ENCODE measurements at places on chromosomes 3 and 15.

DNA sequence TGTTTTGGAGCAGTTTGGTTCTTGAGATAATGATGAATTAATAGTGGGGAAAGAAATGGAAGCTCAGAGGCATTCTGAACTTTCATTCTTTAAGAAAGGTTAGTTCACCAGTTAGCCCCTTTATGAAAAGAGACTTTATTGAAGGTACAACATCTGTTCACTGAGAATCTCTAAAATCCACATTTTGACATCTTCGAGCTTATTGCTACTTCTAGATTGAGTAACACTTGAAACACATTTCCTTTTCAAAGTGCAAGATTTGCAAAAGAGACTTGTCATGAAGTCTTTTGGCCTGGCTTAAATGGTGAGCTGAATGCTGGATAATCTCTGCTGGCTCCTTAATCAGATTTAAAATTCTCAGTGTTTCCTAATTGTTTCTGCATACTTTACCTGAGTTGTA lies 42.3 kb downstream of the RAB8B start:
- no peak for DNase-seq

GRCh38 chr3:3015185-3016089 lies 94.7 kb downstream of the IL5RA start:
- no peak for DNase-seq

DNA sequence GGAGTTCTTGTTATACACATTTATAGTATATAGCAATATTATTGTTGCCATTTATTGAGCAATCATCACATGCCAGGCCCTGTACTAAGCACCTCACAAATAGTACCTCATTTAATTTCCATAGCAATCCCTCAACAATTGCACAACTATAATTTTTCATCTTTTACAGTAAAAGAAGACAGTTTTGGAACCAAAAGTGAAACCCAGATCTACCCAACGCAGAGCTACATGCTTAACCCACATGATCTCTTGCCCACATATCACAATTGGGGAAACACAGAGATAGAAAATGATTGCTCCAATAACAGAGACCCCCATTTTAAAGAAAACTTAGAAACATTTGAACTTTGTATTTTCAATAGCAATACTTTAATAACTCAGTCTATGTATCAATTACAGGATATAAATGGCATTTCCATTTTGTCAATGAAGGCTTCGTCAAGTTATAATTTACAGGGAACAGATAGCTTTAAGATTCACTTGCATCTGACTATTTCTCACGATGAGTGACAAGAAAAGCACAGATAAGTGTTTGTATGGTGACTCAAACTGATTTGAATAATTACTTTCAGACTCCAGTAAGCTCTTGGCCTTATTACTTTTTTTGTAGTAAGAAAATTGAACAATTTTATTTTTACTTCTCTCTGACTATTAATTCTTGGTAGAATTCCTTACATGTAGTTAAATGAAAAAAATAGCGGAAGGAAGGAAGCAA lies 38.7 kb upstream of the CCDC50 start:
- no peak for DNase-seq

GRCh38 chr15:42759093-42759492 lies 22.2 kb upstream of the CDAN1 start:
- no peak for DNase-seq

DNA sequence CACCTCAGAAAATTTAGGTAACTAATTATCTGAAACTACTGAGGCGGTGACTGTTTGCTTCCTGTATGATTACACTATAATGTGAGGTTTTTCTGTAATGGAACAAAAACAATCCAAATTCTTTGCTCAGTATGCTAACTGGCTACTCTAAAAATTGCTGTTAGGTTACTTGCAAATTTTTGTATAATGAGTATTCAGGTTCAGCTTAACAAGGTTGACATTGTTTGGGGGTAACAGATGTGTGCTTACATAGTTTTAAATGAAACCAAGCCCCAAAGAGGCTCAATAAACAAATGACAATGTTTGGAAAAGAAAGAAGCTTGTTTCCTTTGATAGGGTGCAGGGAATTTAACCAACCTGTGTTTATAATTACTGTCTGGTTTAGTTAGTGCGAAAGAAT lies 414.5 kb upstream of the MDFIC2 start:
- no peak for DNase-seq

DNA sequence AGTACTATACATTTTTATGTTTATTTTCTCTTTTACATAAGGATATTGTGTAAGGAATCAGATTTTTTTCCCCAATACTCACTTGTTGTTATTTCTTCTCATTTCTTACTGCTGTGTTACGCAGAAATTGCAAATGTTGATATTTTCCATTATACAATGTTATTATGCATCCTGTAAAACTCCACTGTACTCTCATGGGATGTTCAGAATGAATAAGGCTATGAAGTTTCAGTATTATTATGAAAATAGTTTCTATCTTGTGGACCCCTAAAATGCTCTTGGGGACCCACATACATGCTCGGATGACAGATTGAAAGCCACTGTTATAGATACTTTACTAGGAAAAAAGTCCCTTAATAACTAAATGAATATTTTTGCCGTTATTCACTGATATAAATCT lies 329.4 kb downstream of the EPHA3 start:
- no peak for DNase-seq

DNA sequence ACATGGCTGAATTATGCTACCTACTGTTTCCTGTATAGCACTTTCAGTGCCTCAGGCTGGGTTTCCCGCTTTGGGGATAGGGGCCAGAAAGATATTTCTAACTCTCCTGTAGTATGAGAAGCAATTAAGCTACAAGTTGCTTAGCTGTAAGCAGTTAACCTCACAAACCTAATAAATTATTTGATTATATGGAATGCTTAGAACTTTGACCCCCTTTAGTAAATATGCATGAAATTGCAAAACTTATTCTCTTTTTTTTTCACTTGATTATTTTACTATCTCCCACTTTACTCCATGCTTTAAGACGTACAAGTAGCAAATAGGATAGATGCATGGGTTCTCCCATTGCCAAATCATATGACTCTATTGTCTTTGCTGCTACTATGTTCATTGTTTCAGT lies 27.5 kb upstream of the CHMP2B start:
- DNase-seq, result no peak

DNA sequence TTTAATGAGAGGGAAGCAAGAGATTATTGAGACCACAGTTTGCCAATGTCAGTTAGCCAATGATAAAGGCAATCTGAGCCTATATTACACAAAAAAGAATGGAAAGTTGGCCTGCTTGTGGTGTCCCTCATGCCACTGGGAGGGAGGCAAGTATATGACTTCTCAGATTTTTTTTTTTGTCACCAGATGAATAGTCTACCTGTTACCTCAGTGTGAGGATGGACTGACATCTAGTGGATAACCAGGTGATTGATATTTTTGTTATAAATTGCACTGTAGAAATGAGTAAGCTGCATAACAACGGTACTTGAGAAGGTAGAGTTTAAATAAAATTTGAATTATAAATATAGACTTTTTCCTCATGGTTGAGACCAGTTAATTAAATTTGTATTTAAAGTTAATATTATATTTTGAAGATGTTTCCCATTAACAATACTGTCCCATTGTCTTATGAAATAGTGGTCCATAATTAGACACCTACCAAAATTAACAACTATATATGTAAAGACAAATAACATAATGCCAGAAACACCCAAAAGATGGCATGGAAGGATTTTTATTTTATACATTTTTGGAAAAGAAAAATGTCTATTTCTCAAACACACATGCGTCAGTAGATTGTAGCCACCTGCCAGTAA lies 237.8 kb upstream of the GADL1 start:
- no peak for DNase-seq

GRCh38 chr3:192957441-192958021 lies 39.9 kb upstream of the MB21D2 start:
- DNase-seq, result no peak

- DNase-seq, result no peak
Measured at GRCh38 chr3:100759159-100759558, 49.9 kb downstream of the TFG start.

- no peak for DNase-seq
Measured at GRCh38 chr3:64213962-64214379, 11.3 kb downstream of the PRICKLE2 start.

DNA sequence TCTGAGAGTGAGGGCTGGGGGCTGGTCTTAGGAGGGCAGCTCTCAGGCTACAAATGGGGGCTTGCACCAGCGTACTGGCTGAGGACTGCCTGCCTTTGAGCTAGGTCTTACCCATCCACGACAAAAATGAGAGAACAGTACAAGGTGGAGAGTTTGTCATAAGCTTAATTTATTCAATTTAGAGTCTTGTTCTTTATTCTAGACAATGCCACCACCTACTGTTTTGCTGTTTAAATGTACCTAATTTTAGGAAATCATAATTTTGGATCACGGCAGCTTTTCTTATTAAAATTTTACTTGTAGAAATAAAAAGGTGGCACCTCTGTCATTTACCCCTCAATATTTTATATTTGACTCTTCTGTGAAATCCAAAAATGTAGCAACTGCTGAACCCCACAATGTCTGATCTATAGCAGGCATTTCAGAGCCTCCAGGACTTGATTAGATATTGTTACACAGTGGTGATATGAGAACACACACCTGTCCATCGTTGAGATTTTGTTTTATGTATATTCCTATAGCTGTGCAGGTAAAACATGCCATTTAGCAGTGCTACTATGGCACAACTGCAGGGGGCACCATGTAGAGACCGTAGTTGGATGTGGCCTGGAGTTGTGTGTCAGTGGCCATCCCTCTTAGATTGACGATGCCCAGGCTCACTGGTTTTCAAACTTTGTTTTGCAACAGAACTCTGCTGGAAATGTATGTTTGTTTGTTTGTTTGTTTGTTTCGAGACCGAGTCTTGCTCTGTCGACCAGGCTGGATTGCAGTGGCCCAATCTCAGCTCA lies 88.6 kb downstream of the SLCO3A1 start:
- no peak for DNase-seq

DNA sequence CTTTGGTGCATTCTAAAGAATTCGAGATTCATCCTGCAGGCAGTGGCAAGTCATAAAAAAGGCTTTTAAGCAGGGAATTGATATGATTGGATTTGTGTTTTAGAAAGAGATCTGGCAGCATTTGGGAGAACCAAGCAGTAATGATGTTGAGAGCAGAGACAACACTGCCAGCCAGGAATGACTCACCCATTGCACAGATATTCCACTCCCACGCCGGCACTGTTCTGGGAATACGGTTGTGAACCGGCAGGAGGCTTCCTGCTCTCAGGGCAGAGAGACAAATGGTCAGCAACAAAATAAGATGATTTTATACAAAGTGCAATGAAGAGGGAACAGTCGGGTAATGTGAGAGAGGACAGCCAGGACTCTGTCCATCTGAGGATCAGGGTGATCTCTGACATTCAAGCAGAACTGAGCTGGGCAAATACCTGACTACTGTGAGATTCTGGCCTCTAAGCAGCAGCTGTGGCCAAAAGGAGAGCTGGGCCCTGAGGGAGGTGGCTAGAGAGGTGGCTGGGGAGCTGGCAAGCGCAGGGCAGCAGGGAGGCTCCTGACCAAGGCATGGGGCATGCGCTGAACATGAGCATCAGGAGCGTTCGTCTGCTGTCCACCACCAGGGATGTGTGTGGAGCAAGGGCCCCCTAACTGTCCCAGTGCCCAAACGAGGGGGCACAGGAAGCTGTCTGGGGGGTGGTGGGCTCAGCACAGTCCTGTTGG lies 56.1 kb upstream of the PLXNA1 start:
- no peak for DNase-seq

- no peak for DNase-seq
Measured at GRCh38 chr3:99741588-99741987, 76.1 kb upstream of the CMSS1 start.

DNA sequence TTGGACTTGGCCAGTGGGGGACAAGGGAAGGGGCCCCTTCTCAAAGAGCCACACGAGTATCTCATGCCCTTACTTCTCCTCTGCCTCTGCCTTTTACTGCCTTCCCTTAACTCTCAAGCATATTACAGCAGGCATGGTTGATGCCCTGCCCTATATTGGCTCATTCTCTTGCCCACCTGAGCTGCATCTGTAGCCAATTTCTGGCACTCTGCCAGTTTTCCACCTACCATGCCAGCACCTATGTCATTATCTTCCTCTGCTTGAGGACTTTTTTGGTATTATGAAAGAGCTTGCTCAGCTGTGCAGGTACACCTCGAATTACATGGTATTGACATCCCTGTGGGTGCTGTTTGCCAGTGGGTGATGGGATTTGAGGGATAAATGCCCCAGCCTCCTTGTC lies 181.8 kb downstream of the OXSM start:
- DNase-seq, result no peak

- no peak for DNase-seq
Measured at GRCh38 chr3:157639756-157640426, 136.7 kb upstream of the VEPH1 start.

DNA sequence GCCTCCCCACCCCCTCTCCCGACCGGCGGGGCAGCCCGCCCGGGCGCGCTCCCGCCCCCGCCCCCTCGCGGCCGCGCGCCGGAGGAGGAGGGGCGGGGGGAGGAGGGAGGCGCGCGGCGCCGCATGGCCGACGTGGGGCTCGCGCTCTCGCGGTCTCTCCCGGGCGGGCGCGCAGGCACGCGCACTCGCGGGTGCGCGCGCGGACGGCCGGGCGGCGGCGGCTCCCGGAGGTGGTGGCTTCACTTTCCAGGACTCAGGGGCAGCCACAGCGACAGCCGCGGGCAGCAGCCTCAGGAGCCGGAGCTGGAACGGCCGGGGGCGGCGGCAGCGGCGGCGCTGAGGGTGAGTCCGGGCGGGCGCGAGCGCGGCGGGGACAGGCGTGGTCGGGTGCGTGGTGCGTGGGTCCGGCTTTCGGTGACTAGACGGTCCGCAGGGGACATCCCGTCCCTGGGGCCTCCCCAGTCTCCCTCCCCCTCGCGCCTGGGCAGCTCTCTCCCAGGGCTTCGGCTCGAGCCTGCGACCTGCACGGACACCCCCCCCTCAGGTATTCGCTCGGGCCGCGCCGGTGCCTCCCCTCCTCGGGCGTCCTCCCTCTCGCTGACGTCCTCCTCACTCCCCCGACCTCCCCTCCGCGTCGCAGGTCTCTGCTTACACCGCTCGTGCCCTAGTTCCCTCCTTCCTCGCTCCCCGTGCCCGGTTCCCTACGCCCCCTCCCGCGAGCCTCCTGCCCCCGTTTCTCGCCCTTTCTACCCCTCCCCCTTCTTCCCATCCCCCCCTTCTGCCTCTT lies at the start of gene UBE2E2:
Gene UBE2E2 (plus strand): TSS at position 407 of the 787 bp plus-strand sequence.
- DNase-seq, result peak; percentile 33

DNA sequence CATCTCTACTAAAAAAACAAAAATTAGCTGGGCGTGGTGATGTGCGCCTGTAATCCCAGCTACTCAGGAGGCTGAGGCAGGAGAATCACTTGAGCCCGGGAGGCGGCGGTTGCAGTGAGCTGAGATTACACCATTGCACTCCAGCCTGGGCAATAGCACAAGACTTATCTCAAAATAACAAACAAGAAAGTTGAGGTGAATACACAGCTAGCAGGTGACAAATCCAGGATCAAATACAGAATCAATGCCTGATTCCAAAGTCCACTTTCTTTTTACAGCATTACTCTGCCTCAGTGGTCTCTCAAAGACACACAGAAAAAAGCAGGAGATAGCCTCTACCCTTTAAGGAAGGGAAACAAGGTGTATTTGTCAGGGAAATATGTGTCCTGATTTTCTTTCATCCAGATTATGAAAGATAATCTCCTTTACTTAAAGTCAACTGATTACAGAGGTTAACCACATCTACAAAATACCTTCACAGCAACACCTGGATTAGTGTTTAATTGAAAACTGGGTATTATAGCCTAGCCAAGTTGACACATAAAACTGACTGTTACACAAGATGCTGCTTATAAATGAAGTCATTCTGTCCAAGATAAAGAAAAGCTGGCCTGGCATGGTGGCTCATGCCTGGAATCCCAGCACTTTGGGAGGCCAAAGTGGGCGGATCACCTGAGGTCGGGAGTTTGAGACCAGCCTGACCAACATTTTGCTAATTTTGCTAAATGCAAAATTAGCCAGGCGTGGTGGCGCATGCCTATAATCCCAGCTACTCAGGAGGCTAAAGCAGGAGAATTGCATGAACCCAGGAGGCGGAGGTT lies 4.0 kb upstream of the SLC25A38 start:
- DNase-seq, result no peak

GRCh38 chr3:41125258-41125657 lies 74.0 kb upstream of the CTNNB1 start:
- no peak for DNase-seq
